ENCODE measurements at places on chromosomes 7 and 10.

DNA sequence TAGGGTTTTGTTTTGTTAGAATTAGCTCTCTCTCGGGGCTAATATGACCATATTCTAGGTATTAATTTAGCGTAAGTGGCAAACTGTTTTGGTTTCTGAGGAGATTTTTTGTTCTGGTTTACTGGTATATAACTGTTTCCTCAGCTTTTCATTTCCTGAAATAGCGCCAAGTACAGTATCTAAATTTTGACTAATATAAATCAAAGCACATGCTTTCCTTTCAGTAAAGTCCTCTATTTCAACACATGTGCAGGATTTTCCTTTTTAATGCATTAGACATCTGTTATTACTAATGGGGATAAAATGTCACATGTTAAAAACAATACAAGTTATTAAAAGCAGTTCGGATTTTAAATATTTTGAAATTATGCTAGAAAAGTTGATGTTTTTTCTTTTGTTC is 11.3 kb downstream of the FERD3L start:
- no peak for DNase-seq

DNA sequence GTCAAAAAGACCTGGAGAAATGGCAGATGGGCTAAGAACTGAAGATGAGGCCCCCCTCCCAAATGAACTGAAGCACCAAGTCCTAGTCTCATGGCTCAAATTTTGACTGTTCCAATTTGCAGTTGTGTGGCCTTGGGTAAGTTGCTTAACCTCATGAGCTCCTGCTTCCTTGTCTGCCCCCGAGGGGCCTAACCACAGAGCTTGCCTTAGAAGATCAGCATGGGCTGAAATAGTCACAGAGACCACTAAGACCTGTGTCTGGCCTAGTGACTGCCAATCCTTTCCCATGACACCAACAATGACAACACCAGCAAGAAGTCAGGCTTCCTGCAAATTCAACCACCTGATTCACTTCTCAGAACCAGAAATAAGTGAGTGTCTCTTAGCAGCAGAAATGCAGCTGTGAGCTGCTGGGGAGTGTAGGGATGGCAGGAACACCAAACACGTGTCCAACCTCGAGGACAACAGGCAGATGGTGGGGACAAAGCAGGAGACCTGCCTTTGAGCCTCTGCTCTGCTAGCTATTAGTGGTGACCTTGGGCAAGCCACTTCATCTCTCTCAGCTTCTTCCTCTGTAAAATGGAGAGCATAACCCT is 23.7 kb downstream of the CRHR2 start:
- no peak for DNase-seq

GRCh38 chr10:17910125-17910789 is 41.5 kb upstream of the SLC39A12 start:
- peak; percentile 38 for DNase-seq

- no peak for DNase-seq
Observed at GRCh38 chr10:26621889-26622711, 75.4 kb upstream of the PDSS1 start.

GRCh38 chr7:34780546-34780945 is 122.5 kb downstream of the NPSR1 start:
- DNase-seq: no peak

- DNase-seq: no peak
Observed at GRCh38 chr10:97297556-97298222, 5.3 kb upstream of the ARHGAP19 start.

DNA sequence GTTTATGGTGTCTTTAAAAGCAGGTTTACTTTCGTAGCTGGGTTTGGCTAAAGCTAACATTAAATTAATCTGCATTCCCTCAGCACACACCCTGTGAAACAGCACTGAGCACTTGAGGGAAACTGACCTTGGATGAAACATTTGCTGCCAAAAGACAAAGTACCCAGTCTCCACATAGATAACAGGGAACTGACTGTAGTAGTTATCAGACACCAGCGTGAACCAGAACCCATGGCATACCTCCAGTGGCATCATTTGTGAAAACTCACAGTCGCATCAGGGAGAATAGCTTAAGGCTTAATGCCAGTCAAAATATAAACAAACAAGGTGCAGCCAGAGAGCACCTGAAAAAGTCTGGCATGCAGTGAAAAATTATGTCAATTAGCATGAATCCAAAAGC is 357.8 kb upstream of the C7orf33 start:
- no peak for DNase-seq

DNA sequence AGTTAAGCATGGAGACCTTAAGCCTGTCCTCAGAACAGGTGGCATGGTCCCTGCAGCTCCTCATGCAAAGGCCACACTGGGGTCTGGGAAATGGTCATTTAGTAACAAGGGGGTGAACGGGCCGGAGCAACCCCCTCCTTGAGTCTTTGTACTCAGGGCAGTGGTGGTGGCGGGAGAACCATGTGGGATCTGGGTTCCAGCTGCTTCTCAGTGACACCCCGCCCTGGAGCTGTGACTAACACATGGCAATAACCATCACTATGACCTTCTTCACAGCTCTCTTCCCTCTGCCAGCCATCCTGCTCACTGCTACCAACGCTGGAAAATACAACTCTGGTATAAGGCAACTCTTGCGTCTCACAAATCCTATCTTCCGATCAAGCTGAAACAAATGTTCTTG is 203.4 kb upstream of the FRMD4A start:
- DNase-seq: no peak

- DNase-seq: no peak
Observed at GRCh38 chr7:103715376-103716120, 269.5 kb upstream of the SLC26A5 start.

GRCh38 chr10:124559372-124560132 is 97.9 kb downstream of the LHPP start:
- no peak for DNase-seq

DNA sequence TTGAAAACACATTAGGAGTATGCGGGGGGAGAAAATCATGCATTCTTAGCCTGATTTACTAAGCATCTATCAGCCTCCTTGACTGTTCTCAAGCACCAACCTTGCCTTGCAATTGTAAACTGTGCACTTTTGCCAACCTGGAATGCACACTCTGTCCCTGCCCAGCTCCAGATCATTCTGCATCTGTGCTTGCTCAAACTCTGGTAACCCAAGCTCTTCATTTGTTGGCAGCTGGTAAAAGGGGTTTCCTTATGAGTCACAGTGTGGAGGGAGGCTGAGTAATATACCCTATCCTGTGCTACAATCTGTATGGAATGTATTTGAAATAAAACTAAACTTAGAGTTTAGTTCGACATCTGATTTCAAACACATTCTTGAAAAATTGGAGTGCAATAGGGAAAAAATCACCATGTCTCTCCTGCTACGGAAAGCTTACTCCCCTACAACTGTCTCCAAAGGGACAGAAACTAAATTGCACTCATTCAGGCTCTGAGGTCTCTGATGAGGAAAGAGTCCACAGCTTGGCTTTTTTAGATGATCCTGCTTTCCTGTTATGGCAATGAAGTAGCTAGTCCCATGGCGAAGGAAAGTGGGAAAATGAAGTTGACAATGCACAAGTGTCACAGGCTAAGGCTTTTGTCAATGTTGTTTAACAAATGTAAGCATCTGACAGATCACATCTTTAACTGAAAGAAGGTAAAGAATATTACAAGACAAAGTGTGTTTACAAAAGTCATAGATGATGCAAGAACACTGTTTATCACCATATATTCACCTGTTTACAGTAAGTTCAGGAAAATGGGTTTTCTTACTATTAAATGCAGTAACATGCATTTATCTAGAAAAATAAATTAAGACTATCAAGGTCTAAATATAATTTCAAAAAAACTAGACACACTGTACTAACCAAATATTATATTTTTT is 61.9 kb downstream of the TES start:
- DNase-seq: peak; percentile 48

DNA sequence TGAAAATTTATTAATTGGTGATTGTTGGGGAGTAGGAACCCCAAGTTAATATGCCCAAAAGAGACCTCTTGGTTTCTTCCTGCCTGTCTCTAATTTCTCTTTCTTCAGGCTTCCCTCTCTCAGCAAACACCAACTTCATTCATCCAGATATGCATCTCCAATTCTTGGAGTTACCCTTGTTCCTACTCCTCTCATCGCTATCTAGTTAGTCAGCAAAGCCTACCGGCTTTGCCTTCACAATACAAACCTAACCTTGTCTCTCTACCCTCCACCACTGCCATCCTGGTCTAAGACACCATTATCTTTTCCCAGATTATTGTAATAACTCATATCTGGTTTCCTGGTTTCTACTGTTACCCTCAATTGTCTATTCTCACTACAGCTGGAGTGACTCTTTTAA is 47.9 kb downstream of the MRPL32 start:
- DNase-seq: no peak

DNA sequence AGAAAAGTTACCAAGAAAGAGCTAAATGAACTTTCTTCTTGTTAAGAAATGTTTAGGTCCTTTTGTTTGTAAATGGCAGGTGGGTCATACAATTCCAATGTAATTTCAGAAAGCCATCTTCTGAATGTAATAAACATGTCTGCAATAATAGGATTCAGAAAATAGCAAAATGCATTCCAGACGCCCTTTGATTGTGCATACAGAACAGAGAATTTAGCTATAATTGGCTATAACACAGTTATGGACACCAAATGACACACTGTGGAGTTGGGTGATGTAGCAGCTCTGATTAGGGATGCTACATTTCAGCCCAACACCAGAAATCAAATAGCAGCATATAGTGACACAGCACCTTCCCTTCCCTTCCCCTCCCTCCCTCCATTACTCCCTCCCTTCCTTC is 240.8 kb downstream of the SNX10 start:
- no peak for DNase-seq

DNA sequence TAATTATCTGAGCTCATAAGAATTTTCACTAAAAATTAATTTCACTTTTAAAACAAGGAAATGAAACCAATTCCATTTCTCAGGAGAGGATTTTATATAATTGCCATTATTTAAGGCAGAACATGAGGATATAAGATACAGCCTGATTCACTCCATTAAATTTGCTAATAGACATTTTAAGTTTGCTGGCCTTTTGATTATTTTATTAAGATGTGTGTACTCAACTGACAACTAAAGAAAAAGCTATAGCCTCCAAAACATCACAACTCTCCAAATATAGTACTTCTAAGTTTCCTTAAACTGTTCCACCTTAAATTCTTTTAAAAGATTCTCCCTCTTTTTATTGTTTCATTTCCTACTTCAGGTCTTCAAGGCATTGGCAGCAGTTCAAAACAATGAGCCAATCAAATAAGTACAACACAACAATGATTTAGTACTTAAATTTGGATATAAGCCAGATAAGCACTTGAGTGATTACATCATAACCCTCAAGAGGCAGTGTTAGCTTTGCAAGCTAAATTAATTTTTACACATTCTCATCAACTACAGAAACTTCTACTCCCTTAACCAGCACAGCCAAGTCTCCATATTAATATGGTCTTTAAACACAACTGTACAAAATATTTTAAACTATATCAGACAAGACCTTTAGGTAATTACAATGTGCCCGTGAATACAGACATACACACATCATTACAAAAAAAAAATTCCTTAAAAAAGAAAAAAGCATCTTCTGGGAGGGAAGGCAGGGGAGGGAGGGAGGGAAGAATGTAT is 121.8 kb downstream of the KMT2C start:
- DNase-seq: peak; percentile 51

DNA sequence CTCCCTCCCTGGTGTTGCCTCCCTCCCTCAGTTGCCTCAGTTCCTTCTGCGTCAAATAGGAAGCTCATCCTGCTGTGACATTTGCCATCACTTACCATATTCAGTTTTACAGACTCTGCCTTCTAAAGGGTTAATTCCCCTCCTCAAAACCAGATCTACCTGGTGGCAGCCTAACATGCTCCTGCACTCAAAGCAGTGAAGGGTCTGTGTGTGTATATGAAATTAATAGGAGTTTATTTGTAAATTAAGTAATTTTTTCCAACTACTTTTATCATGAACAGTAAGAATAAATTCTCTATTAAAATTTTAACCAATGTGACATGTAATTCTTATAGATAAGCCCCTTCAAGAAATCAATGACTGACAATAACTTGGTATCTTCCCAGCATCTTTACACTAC is 158.6 kb upstream of the INSYN2A start:
- no peak for DNase-seq

DNA sequence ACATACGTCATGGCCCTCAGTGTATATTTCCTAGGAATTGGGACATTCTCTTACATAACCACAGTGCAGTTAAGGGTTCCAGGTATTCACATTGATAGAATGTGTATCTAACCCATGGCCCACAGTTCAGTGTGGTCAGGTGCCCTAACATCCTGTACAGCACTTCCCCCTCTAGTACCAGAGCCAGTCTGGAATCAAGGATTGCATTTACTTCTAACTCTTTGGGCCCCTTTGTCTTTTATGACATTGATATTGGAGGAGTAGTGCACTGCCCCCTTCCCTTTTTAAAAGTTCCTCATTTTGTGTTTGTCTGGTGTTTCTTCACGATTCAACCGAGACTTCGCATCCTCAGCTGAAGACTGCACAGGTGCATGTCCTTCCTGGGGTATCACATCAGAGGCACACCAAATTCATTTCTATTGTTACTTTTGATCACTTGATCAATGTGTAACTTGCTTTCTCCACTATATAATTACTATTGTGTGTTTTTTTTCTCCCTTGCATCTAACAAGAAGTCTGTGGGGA is 22.4 kb upstream of the NPFFR1 start:
- no peak for DNase-seq

DNA sequence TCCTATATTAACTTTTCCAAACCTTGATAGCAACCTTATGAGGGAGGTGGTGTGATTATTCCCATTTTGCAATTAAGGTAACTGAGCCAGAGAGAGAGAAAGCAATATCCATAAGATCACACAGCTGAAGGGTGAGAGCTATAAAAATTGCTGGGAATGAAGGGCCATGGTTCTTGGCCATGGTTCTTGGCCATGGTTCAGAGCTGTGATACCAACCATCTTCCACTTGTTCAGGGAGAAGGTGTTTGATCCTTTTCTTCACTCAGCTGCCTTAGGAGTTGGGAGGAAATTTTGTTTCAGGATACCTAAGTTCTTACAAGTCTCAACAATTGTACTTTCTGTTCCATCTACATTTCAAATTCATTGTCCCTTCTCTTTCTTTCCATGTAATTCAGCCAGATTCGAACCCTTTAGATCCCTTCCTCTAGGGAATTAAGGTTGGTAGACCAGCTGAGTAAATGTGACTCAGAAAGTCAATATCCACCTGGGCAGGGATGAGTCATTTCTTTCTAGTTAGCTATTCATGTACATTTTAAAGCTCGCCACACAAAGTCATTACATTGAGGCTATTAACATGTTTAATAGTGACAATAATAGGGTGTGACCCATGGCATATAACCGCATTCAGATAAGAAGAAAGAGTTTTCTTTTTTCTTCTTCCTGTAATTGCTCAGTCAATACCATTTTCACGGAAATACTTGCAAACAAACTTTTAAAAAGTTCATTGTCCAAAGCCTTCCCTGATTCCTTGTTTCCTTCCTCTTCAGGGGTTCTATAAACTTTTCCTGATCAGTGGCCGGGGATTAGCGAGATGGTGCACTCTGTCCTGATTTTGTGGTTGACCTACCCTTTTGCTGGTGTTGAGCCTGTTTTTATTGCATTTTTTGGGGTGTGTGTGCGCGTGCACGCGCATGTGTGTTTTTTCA is 143.4 kb downstream of the TCF7L2 start:
- DNase-seq: no peak

GRCh38 chr10:123537188-123537961 is 128.8 kb upstream of the GPR26 start:
- no peak for DNase-seq

GRCh38 chr7:19107081-19107355 is 10.4 kb downstream of the TWIST1 start:
- DNase-seq: no peak

Data from HTR-8/SVneo (cell line).